ENCODE measurements at places on chromosomes 5 and 9.

DNA sequence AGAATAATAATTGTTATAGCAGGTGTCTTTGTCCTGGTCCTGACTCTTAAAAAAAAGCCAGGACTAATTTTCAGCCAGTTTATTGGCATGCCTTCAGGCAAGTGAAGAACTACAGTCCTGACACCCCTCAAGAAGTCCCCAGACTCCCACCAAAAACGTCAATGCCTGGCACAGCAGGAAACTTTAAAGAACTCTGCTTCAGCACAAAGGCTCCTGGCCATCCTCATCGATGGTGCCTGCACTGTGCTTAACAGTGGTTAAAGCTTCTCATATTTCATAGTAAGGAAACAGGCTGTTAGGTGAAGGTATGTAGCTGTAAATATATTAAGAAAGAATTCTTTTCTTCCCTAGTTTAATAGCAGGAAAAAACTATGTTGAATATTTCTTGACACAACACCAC is 280.1 kb upstream of the PUM3 start:
- DNase-seq = no peak

DNA sequence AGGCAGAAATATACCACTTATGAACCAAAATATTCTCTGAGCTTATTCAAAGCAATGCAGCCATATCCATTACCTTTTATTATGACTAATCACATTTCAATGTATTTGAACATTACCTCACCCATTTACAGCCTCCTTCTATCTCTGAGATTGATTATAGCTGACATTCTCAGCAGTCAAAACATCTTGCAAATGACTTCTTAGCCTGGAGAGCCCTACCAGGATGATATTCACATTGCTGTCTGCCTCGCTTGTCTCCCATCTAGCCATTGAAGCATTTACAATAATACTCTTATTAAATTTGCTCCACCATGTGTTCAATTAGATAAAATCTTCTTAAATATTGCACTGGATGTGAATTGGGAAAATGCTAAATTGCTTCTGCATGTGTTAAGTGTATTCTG is 1879.9 kb upstream of the ACO1 start:
- peak; percentile 53 for DNase-seq

DNA sequence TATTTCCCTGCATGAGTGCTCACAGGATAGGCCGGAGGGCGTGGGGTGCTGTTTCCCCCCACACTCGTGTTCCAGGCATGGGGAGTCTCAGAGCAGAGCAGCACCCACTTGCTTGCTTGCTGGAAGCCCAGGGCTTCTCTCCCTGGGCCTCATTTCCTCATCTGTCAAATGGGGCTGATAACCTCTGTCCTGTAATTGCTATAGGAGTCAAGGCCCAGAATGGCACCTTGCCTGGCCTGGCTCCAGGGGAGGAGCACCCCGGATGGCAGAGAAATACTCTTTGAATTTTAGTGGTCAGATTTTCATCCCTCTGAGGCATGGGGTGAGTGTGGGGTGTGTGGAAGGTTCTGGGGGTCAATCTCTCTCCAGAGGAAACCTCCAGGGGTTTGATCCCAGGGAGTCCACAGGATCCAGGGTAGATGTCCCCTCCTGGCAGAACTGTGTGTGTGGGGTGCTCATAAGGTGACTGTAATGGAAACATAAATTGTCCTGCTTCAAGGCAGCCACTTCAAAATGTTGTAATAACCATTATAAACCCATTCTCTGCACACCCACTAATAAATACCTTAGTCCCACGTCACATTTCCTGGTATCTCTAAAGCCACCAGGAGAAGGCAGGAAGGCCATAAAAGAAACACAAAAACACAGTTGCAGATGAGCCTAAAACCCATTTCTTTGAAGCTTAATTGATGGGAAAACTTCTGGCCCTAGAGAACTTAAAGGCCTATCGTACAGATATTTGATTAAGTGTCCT is 272.2 kb downstream of the FSTL4 start:
- DNase-seq = no peak

- DNase-seq = peak; percentile 56
Measured at GRCh38 chr9:125494653-125494915, 212.4 kb downstream of the MAPKAP1 start.

GRCh38 chr9:127098916-127099553 is 23.4 kb downstream of the ANGPTL2 start:
- DNase-seq = no peak

GRCh38 chr5:79493596-79494345 is 20.2 kb downstream of the HOMER1 start:
- DNase-seq = peak; percentile 19

- peak; percentile 95 for DNase-seq
Measured at GRCh38 chr5:150511578-150512367, 3.8 kb downstream of the NDST1 start.

GRCh38 chr9:73869264-73869663 is 627.9 kb upstream of the RORB start:
- peak; percentile 11 for DNase-seq

DNA sequence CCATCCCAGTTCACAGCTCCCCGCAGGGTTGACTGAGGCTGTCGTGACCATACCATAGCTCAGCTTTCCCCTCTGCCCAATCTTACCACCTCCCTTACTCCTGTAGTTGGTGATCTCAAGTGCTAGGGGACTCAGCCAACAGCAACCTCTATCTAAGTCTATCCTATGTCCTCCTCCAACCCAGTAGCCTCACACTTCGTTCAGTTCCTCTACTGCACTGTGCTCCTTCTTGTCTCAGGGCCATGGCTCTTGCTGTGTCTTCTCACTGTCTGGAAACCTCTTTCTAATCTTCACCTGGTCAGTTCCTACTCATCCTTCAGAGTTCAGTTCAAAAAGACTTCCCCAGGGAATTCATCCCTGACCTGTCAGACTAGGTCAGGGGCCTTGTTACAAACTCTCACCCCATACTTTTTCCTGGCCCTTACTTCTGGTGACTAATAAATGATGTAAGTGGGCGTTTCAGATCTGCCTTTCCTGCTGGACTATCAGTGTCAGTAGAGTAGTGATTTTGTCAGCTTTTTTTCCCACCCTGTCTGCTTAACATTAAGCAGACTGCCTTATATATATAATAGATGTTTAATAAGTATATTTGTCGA is 53.6 kb upstream of the NR3C1 start:
- peak; percentile 49 for DNase-seq

GRCh38 chr5:93058309-93058708 is 522.7 kb downstream of the NR2F1-AS1 start:
- peak; percentile 72 for DNase-seq

DNA sequence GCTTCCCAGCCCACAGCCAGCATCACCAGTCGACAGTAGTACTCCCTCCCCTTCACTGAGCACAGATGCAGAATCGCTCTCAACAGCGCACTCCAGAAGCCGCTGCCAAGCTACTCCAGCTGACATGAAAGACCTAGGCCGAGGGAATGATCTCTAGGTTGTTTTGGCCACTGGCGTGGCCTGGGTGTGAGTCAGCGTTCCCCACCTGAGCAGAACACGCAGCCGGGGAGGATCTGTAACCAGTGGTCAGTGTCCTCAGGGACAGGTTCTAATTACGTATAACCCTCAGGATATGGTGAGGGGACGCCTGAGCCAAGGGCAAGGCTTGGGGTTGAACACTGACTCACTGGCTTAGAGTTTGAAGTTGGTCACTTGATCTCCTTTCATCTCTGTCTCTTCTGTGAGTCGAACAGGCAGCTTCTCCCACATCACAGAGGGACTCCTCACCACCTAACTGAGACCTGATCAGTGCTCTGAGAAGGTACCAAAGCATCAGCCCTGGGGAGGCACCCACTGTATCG is 76.9 kb upstream of the IL17B start:
- peak; percentile 86 for DNase-seq

DNA sequence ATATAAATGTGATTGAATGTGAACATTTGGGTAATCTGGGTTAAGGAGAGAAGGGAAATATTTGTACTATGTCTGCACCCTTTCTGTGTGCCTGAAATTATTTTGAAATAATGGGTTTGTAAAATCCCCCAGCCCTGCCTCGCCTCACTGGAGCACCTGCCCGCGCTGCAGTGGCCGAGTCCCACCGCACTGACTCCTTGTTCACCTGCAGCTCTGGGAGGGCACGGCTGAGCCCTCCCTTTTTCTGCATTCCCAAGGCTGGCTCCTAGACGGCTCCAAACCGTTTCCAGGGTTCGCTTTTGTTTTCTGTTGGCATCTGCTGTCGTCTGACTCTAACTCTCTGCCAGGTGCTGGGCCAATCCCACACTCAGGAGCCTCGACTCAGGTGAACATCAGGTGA is 17.6 kb upstream of the PPP1R26 start:
- no peak for DNase-seq

- DNase-seq = peak; percentile 95
Measured at GRCh38 chr9:91419222-91420191, 4.1 kb downstream of the NFIL3 start.

DNA sequence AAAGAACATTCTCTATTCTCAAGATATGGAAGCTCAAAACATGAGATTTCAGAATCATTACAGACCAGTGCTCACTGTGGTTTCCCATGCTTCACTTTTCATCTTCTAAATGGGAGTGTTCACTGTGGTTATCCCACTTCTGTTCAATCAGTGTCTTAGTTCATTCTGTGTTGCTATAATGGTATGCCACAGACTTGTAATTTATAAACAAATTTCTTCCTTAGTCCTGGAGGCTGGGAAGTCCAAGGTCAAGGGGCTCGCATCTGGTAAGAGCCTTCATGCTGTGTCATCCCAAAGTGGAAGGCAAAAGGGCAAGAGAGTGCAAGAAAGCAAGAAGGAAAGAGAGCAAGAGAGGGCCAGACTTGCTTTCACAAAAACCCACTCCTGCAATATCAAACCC is 146.3 kb downstream of the TTC39B start:
- no peak for DNase-seq

DNA sequence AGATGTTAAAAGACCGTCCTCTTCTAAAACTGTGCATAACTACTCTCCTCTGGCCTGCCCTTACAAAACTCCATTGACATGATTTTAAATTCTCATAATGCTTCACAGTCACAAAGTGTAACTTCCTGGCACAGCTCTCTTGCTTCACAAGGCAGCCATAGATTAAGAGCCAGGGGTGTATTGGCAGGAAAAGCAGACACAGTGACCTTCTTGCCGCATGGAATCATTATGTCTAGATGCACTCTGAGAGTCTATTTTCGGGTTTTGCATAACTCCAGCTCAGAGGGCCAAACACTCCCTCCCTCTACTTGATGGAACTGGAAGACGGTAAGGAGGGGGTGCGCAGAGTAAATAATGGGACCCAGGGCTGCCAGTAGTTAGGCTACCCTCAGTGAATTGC is 110.1 kb downstream of the MARCHF3 start:
- peak; percentile 39 for DNase-seq

- DNase-seq = no peak
Measured at GRCh38 chr5:57911438-57911837, 428.8 kb upstream of the ACTBL2 start.

DNA sequence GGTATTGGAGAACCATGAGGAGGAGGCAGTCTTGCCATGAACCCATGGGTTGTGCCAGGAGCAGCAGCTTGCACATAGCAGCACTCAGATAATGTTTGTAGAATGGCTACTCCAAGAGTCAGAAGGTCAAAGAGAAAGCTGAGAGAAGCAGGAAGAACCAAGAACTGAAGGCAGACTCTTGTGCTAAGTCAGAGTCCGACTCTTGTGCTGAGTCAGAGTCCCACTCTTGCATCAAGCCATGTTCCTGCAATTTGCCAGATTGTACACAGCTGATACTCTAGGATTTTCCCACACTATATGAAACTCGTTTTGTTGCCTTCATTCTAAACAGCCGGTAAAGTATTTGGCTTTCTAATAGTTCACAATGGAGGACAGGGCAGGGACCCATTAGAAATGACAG is 26.2 kb upstream of the HSPA9 start:
- peak; percentile 29 for DNase-seq

DNA sequence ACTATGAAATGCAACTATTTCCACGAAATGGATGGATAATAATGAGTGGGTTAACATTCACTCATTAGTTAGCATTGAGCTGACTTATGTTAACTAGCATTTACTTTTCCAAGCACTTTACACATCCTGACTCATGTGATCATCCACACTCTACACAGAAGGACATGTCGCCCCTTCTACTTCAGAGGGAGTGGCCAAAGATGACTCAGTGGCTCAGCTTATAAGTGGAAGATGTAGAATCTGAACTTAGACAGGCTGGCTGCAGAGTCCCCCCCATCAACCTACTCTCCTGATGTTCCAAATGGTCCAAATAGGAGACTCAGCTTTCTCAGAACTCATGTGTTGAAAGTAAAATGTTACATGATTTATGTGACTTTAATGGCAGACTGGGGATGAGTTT is 146.0 kb downstream of the ADCY2 start:
- DNase-seq = no peak

- DNase-seq = peak; percentile 82
Measured at GRCh38 chr5:176716320-176716719, 69.0 kb downstream of the TSPAN17 start.

GRCh38 chr9:73596321-73596720 is 444.7 kb downstream of the ANXA1 start:
- DNase-seq = no peak

GRCh38 chr5:156815988-156816599 is 34.0 kb upstream of the PPP1R2B start:
- peak; percentile 43 for DNase-seq

DNA sequence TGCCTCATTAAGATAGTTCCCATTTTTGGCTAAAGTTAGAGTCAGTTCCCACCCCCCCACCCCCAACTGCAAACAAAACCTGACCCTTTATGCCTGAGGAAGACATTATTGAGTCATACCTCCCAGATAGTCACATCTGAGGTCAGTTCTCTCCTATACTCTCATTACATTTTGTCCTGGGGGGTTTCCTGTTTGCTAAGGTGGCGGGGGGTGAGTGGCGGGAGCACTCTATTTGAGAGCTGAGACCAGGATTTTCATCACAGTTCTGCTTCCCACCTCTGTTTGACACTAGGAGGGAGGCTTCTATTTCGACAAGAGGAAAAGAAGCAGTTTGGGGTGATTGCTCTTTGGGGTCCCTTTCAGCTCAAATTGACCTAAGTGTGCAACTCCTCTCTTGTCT is 59.4 kb upstream of the ICE1 start:
- DNase-seq = no peak
